ENCODE measurements at places on chromosomes 16 and 17.

- no peak for DNase-seq
Measured at GRCh38 chr17:49776551-49777300, 11.8 kb upstream of the KAT7 start.

DNA sequence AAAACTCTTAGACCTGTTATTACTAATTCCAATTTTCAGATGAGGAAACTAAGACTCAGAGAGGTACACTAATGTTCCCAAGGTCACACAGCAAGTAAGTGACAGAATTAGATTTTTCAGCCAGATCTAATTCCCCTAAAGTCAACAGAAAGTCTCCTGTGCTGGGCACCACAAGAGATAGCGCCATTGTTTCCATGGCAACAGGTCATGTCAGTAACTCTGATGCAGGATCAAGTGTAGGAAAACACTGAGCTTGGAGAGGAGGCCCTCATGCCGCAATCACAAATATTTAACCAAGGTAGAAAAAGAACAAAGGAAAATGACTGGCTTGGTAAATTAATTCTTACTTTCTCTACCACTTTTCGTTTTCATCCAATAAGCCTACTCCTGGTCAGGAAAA is 166.0 kb upstream of the CDH13 start:
- DNase-seq: no peak

DNA sequence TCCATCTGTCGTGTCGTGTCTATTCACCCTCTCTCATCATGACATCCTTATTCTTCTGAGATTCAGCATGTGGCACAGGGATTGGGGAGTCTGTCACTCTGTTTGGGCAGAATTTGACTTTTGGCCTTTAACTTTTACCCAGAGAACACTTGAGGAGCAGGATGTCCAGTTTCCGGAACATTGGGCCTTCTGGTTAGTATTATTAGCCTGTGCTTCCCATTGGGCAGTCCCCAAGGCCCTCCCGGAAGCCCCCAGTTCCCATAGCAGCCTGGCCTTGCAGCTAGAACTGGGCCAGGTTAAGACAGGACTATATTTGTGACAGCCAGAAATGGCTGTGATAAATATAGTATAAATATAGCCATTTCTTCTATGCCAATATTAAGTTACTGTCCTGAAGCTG is 9.6 kb downstream of the SCN4A start:
- no peak for DNase-seq

- DNase-seq: no peak
Measured at GRCh38 chr17:82246365-82247181, 17.7 kb downstream of the SLC16A3 start.

GRCh38 chr17:37025847-37026530 is 77.2 kb downstream of the AATF start:
- DNase-seq: no peak

DNA sequence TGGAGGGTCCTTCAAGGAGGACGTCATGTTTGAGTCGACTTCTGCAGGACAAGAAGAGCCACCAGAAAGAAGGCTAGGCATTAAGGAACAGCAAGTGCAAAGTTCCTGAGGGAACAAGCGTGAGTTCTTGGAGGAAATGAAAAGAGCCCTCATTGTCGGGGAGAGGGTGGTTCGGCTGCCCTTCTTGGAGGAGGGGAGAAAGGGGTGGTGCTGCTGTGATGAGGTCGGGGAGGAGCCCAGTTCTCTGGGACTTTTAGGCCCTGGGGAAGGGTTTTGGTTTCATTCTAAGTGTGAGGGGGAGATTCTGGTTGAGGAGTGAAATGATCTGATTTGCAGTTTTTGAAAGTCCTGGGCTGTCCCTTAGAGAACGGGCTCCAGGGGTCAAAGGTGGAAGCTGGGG is 4.1 kb downstream of the BICDL2 start:
- DNase-seq: no peak

DNA sequence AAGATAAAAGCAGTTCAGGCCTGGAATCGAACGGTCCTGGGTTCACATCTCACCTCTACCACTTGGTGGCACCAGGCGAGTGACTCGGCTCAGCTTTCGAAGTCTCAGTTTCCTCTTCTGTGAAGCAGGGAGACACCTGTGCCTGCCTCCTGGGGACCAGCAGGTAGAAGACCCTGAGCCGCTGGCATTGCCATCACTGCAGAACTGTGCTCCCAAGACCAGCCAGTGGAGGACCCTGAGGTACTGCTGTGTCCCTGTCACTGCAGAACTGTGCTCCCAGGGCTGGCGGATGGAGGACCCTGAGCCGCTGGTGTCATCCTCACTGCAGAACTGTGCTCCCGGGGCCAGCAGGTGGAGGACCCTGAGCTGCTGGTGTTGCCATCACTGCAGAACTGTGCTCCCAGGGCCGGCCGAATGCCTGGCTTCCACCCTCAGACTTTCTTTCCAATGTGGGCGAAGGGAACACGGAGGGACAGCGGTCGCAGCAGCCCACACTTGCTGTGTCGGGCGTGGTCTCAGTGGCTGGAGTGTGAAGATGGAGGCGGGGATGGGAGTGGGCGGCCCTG is 8.7 kb upstream of the SLC7A5 start:
- no peak for DNase-seq

- DNase-seq: peak; percentile 36
Measured at GRCh38 chr17:7393613-7394451, 493 bp downstream of the PLSCR3 start.

GRCh38 chr16:50743581-50744225 is 1.8 kb downstream of the CYLD start:
- no peak for DNase-seq

DNA sequence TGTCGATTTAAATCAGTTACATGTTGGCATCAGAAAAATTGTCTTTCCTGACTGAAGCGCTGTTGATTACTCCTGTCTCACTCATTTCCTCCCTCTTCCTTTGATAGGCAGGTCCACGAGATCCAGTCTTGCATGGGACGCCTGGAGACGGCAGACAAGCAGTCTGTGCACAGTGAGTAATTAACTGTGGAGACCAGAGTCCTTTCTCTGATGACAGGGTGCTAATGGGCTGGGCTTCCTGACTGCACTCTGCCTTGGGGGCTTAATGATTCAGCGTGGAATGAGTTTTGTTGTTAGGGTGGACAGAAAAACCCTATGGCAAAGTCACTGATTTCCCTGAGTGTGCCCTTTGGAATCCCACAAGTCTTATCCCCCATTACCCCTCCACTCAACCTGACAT is 6.5 kb downstream of the GOSR2 start:
- no peak for DNase-seq

GRCh38 chr16:87461466-87461991 is 31.3 kb downstream of the ZCCHC14 start:
- no peak for DNase-seq

DNA sequence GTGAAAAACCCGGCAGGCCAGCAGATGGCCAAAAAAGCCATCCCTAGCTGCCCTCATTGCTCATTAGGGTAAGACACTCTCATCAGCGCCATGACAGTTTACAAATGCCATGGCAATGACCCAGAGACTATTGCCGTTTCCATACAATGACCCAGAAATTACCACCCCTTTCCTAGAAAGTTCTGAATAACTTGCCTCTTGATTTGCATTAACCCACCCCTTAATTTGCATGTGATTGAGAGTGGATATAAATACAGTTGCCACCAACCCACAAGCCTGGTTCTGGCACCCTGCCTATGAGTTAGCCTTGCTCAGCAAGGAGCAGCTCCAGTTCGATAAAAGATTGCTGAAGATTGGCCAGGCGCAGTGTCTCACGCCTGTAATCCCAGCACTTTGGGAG is 16.1 kb upstream of the C16orf54 start:
- no peak for DNase-seq

- DNase-seq: no peak
Measured at GRCh38 chr16:2481676-2482075, 6.7 kb downstream of the TBC1D24 start.

DNA sequence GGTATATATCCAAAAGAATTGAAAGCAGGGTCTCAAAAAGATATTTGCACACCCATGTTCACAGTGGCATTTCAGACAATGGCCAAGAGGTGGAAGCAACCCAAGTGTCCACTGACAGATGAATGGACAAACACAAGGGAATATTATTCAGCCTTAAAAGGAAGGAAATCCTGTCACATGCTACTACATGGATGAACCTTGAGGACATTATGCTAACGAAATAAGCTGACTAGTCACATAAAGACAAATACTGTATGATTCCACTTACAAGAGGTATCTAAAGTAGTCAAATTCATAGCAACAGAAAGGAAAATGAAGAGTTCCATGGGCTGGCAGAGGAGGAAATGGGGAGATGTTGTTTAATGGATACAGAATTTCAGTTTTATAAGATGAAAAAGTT is 41.4 kb downstream of the TEX2 start:
- no peak for DNase-seq

DNA sequence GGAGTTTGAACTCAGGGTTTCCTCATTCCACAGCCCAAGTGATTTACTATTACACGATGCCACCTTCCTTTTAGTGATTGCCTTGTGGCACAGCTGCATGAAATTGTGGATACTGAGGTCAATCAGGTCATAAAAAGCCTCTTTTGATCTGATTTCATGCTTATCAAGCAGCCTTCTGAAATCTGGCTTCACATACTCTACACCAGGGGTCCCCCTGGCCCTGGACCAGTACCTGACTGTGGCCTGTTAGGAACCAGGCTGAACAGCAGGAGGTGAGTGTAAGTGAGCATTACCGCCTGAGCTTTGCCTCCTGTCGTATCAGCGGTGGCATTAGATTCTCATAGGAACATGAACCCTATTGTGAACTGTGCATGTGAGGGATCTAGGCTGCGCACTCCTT is 13.8 kb downstream of the SLFN5 start:
- no peak for DNase-seq

GRCh38 chr17:57672971-57673370 is 72.1 kb downstream of the CCDC182 start:
- DNase-seq: no peak

DNA sequence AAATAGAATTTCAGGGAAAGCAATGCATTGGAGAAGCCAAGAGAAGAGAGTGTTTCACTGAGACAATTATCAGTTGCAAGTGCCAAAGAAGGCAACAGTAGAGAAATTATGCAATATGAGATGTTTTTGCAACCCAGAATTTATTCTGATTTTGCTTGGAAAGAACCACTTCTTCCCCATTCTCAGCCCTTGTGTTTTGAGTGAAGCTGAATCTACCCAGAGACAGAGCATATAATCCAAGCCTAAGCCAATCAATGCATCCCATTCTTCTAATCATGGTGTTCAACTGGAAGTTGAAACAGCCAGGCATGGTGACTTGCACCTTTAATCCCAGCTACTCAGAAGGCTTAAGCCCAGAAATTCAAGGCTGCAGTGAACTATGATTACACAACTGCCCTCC is 6.9 kb upstream of the SCNN1G start:
- DNase-seq: no peak

DNA sequence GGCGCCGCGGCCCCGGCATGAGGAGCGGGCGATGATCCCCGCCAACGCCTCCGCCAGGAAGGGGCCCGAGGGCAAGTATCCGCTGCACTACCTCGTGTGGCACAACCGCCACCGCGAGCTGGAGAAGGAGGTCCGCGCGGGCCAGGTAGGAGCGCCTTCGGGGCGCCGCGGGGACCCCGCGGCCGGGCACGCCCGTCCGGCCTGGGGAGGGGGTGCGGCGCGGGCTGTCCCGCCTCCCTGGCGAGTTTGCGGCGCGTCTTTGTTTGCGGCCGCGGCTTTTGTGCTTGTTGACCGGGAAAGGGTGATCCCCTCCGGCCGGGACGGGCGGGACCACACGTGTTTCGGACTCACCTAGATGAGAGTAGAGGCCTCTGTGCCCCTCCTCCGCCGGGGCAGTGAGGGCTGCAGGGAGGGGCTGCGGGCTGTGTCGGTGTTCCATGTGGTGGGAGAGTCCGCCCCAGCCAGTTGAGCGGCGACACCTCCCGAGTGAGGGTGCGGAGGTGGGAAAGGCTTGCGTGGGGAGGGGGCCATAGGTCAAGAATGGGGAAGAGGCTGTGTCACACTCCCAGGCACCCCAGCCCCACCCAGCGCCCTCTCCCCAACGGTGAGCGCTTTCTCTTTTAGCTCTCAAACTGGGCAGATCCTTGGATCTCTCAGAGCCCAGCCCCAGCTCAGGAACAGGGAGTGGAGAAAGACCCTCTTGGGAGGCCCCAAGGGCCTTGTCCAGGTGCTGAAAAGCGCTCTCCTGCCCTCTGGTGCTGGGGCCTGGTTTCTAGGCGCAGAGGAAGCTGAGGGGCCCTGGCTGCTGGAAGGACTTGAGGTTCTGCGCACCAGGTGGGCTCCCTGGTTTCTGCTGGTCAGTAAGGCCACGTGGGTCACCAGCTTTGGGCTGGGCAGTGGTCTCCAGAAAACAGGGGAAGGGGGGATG is 923 bp downstream of the ANKRD13B start:
- DNase-seq: no peak

DNA sequence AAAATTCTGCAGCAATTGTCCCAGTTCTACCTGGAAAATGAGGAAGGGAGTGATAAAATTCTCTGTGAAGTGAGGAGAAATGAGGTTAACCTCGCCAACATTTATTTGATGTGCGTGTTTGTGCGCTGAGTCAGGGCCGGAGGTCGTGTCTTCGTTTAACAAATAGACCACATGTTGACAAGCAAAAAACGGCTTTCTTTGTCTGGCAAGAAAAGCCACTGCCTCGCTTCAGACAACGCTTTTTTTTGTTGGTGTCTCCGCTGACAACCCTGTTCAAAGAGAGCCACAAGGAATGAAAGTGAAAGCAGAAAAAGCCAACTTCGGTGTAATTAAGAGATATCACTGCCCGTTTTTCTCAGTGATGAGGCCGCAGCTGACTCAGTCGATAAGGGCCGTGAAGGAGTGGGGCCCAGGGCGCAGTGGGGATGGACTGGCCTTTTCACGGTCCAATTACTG is 510.6 kb downstream of the CDH13 start:
- DNase-seq: no peak

DNA sequence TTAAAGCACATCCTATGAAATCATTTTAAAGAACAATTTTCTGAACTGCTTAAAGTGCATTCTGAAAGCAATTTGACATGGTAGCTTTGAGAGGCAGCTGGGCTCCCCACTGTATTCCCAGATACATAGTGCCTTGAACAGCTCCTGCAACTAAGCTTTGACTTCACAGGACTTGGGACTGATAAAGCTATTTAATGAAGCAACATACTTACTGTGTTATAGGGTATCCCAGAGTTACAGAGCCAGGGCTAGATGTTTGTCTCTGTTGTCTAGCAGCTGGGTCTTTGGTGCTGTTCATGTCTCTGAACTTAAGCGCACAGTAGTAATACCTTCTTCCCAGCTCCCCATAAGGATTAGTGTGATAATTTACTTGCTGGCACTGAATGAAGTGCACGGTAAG is 862 bp downstream of the ACSM1 start:
- no peak for DNase-seq

GRCh38 chr17:7884581-7885366 is 3.8 kb upstream of the CHD3 start:
- DNase-seq: no peak

GRCh38 chr16:61323456-61323855 is 712.8 kb downstream of the CDH8 start:
- no peak for DNase-seq

GRCh38 chr16:51731160-51731559 is 580.1 kb upstream of the SALL1 start:
- no peak for DNase-seq

DNA sequence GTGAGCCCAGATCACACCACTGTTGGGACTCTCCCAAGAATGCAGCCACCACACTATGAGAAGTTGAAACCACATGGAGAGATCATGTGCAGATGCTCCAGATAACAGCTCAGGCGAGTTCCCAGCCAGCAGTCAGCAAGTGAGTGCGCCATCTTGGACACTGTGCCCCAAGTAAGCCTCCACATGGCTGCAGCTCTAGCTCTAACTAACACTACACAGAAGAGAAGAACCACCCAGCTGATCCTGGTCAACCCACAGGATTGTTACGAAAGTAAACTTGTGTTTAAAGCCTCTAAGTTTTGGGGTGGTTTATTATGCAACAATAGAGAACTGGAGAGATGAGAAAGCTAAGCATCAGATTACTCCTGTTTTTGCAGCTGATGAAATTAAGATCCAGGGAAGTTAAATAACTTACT is 25.8 kb downstream of the SLC38A7 start:
- no peak for DNase-seq

Measured in stimulated activated CD8-positive, alpha-beta memory T cell treated with anti-CD3 and anti-CD28 coated beads, Interleukin-4, amount 100 ng/mL, for 1 hour (primary cell).